ENCODE measurements at places on chromosomes 6 and 20.

DNA sequence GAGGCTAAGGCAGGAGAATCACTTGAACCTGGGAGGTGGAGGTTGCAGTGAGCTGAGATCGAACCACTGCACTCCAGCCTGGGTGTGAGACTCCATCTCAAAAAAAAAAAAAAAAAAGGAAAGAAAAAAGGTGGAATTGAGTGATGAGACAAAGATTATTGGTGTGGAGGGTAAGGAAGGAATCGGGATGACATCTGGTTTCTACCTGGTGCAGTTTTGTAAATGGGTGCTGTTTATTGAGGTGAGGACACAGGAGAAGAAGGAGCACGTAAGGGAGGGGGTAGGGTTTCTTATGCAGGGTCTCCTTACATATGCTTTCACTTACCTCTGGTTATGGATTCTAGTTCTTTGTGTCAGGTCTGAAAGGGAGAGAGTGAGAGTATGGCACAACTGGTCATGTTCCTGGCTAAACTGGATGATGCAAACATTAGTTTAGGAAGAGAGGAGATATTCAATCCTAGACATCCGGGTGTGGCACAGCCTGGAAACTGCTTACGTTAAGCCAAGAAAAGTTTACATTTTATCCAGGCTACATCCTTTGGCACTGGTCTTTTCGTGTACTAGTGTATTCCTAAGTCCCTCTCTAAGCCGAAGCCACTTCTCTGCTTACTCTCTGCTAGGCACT, 5.4 kb downstream of the RALY start:
- DNase-seq = no peak

DNA sequence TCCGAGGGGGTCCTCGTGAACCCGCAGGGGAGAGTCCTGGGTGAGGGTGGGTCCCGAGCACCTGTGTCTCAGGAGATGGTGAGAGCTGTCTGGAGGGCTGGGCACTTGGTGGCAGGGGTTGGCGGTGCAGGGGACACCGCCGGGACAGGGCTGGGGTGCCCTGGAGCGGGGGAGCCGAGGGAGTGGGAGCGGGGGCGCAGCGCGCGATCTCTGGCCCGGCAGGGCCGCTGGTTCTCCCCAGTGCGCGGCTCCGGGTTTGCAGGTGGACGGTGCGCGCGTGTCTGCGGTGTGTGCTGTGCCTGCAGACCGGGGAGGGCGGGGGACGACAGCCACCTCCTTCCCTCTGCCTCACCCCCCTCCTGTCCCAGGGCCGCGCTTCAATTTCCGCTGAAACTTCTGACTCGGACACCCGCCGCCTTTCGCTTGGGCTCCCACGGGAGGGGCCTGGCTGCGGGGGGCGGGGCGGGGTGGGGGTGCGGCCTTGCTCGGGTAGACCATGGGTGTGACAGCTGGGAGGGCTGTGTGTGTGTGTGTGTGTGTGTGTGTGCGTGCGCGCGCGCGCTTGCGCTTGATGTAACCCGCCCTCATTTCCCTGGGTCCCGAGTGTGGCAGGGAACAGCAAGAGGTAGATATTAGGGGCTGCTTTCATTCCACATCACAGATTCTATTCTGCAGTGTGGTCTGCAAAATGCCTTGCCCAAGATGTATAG, 1.2 kb downstream of the TRIB3 start:
- no peak for DNase-seq

DNA sequence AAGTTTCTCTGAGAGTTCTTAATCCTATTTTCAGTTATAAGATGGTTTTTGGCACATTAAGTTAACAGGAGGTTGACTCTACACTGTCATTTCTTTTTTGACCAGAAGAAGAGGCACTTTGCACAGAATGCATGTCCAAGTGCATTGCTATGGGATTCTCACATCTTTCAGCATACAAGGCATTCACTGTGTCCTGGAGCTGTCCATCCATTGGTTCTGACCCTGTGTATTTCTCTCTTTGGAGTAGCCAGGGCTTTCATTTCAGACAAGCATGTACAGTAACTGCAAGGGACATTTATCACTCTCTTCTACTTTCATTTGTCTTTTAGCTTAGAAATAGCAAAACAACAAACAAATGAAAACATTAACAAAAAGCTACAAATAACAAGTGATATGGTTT, 275.1 kb upstream of the IMPG1 start:
- DNase-seq = no peak

GRCh38 chr6:159422041-159422984, 253.1 kb downstream of the FNDC1 start:
- DNase-seq = no peak

DNA sequence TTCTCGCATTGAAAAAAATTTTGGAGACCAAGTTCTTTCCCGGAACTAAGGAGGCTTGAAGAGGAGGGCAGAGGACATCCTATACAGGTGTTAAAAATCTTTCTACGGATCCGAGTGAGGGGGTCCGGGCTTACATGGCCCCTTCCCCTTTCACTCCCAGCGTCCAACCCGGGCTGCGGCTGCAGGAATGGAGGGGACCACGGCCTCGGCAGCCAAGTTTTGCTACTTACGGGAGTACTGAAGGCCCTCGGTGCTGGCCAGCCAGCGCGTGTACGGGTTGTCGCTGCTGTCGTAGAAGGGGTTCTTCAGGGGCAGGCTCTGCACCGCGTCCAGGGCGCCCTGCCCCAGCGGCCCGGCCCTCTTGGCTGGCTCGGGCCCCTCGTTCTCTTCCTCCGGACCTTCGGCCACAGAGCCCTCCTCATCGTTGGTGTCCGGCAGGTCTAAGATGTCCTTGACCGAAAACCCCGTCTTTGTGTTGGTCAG, 642 bp downstream of the NKX2-2 start:
- DNase-seq = no peak

- DNase-seq = no peak
Measured at GRCh38 chr6:150004101-150004782, 21.1 kb downstream of the RAET1L start.

GRCh38 chr6:153840039-153840850, 198.8 kb upstream of the OPRM1 start:
- DNase-seq = no peak

- no peak for DNase-seq
Measured at GRCh38 chr20:58473453-58474425, 41.5 kb downstream of the APCDD1L start.

GRCh38 chr20:29472606-29473005, 1784.9 kb upstream of the DEFB115 start:
- DNase-seq = no peak

GRCh38 chr6:129497481-129498441, 212.2 kb downstream of the ARHGAP18 start:
- no peak for DNase-seq

- no peak for DNase-seq
Measured at GRCh38 chr20:11092151-11092550, 418.4 kb upstream of the JAG1 start.

GRCh38 chr20:45938727-45939438, 4.4 kb downstream of the PCIF1 start:
- DNase-seq = no peak

DNA sequence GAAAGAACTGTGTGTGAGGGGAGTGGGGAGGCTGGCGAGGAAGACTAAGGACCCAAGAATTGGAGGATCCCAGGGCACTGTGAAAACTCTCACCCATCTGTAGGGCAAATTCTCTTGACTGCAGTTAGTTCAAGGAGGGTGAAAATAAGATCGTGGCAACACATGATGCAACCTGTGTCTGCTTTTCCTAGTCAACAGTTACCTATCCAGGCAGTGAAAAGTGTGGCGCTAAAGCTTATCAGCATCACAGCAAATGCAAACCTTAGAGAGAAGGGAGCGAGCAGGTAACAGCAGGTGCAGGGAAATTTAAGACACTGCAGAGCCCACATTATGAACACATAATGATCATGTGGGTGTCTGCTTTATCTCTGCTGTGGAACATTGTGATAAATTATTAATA, 97.7 kb upstream of the SGK1 start:
- no peak for DNase-seq

GRCh38 chr6:65081756-65082155, 625.3 kb downstream of the EYS start:
- no peak for DNase-seq

- no peak for DNase-seq
Measured at GRCh38 chr6:135902756-135903331, 51.3 kb downstream of the PDE7B start.

Measured in mesothelial cell of epicardium (in vitro differentiated cells).